ENCODE measurements at places on chromosomes 7 and 10. TPM values are rescaled to one million over a fixed set of nuclear protein-coding genes. Genes with fewer than 3 reads are reported as not detected.

- peak overlapping the region; percentile 88 for H3K4me3 ChIP-seq
- peak overlapping the region; percentile 97 for H3K27ac ChIP-seq
- H3K36me3 ChIP-seq = peaks cover 15% of the 10 kb centered on the region
- H3K4me1 ChIP-seq = peaks cover 39% of the 10 kb centered on the region
- DNase-seq = peak; percentile 41
- H3K27me3 ChIP-seq = peaks cover 30% of the 10 kb centered on the region
Measured at GRCh38 chr7:5532536-5533335, 109.1 kb upstream of the TNRC18 start.

DNA sequence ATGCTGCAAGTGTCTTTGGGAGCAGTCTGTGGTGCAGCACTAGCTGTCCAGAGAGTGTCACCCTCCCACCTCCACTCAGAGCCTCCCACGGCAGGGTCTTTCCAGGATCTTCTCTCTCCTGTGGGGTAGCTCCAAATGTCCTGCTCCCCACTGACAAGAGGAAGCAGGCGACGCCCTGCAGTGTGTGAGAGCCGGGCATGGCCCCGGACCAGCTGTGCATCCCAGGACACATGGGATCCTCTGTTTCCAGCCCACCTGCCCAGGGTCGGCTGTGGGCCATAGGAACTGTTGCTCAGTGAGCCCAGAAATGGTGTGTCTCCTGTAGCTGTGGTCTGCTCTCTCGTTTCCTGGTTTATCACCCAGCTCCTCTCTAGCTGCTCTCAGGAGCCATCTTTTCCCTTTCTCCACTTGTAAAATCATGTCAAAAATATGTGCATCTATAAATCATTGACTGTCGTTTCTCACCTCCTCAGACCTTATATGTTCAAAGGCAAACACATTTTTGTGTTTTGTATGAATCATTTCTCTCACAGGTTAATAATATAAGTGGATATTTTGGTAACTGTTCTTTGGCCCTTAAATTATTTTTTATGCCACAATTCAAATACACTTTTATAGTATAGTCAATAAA is 74.9 kb downstream of the VWC2 start:
- H3K27ac ChIP-seq = no peak overlapping the region
- no peak overlapping the region for H3K4me3 ChIP-seq
- H3K4me1 ChIP-seq = no peaks in the 10 kb centered on the region
- no peaks in the 10 kb centered on the region for H3K27me3 ChIP-seq
- no peaks in the 10 kb centered on the region for H3K36me3 ChIP-seq

Gene AOC1
- polyA plus RNA-seq = not detected

Gene TEX47
- polyA plus RNA-seq = not detected

GRCh38 chr7:125506331-125506730 is 576.7 kb upstream of the POT1 start:
- no peaks in the 10 kb centered on the region for H3K27me3 ChIP-seq
- no peaks in the 10 kb centered on the region for H3K36me3 ChIP-seq
- DNase-seq = no peak
- no peak overlapping the region for H3K27ac ChIP-seq
- no peak overlapping the region for H3K4me3 ChIP-seq
- peaks cover 15% of the 10 kb centered on the region for H3K4me1 ChIP-seq

DNA sequence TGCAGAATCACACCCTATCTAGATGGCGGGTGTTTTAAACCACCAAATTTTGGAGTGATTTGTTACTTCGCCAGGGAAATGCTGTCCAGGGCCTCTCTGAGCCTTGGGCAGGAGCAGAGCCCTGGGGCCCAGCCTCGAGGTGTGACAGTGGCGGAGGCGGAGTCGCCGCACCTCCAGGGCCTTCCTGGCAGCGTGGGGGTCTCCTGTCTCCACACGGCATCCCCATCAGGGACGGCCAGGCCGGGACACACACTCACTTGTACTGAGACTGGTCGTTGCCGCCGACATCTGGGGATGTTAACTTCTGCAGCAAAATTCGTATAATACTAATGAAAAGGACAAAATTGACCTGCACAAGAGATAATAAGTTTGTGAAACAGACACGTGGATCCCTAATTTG is 110.7 kb downstream of the VIPR2 start:
- peaks cover 5% of the 10 kb centered on the region for H3K36me3 ChIP-seq
- H3K4me1 ChIP-seq = no peaks in the 10 kb centered on the region
- no peak for DNase-seq
- H3K27me3 ChIP-seq = peaks cover 2% of the 10 kb centered on the region

GRCh38 chr10:21020545-21020944 is 123.4 kb upstream of the NEBL start:
- DNase-seq = no peak
- H3K27me3 ChIP-seq = no peaks in the 10 kb centered on the region
- no peaks in the 10 kb centered on the region for H3K36me3 ChIP-seq

- H3K4me1 ChIP-seq = no peaks in the 10 kb centered on the region
- H3K4me3 ChIP-seq = no peak overlapping the region
- H3K27me3 ChIP-seq = peaks cover 2% of the 10 kb centered on the region
- no peak overlapping the region for H3K27ac ChIP-seq
- no peak for DNase-seq
- H3K36me3 ChIP-seq = no peaks in the 10 kb centered on the region
Measured at GRCh38 chr7:66699998-66700397, 40.5 kb upstream of the RABGEF1 start.

DNA sequence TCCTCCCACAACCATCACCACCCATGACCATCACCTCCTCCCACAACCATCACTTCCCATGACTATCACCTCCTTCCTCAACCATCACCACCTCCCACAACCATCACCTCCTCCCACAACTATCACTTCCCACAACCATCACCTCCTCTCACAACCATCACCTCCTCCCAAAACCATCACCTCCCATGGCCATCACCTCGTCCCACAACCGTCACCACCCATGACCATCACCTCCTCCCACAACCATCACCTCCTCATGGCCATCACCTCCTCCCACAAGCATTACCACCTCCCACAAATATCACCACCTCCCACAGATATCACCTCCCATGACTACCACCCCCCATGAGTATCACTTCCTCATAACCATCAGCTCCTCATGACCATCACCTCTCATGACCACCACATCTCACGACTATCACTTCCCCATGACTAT is 52.2 kb downstream of the PDGFA start:
- peaks cover 26% of the 10 kb centered on the region for H3K4me1 ChIP-seq
- DNase-seq = peak; percentile 41
- H3K36me3 ChIP-seq = peaks cover 9% of the 10 kb centered on the region

DNA sequence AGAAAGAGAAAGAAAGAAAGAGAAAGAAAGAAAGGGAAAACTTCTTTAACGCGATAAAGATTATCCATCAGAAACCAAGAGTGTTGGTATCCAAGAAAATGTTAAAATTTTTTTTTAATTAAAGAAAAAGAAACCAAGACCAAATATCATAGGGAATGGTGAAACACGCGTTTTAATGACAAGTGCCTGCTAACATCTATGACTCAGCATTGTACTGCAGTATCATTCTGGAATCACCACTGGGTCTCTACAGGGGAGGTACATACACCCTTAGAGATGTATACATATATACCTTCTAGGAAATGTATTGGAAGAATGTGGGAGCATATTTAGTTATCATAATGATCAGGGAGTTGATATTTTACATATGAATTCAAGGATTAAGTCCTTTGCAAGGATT is 32.1 kb upstream of the PIK3AP1 start:
- no peak overlapping the region for H3K4me3 ChIP-seq
- H3K4me1 ChIP-seq = peaks cover 34% of the 10 kb centered on the region
- no peak for DNase-seq
- H3K36me3 ChIP-seq = no peaks in the 10 kb centered on the region
- no peak overlapping the region for H3K27ac ChIP-seq

DNA sequence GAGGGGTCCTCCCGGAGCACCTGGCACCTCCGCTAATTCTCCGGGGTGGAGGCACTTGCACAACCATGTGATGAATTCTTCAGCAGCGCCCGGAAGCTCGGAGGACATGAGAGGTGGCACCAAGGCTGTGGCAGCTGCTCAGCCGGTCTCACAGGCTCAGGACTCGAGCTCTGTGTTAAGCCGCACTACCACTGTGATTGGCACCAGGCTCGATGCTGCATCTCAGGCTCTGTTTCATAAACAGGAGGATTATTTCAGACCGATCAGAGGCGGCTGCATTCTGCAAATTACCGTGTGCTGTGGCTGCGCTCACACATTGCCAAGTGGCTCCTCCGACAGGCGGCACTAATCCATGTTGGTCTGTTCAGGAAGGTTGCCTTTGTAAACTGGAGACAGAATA is 495.2 kb downstream of the DNAJB6 start:
- H3K27ac ChIP-seq = no peak overlapping the region
- H3K4me1 ChIP-seq = no peaks in the 10 kb centered on the region
- H3K4me3 ChIP-seq = no peak overlapping the region
- H3K36me3 ChIP-seq = no peaks in the 10 kb centered on the region
- no peak for DNase-seq

All from immature natural killer cell (primary cell).